ENCODE measurements at places on chromosomes 3 and 15.

GRCh38 chr15:35381328-35381727, 164.6 kb downstream of the DPH6 start:
- no peak for DNase-seq

DNA sequence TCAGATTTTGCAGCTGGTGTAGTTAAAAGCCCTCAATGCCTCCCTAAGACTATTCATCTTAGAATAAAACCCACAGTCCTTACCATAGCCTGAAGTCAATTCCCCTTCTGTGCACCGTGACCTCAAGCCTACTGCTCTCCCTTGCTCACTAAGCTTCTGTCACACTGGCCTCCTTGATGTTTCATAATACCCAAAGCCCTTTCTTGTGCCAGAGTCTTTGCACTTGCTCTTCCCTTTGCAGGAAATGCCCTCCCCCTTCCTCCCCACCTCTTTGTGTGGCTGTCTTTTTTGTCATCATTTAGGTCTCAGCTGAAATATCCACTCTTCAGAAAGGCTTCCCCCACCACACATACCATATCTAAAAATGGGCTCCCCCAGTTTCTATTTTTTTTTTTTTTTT, 4.2 kb upstream of the PLEKHO2 start:
- DNase-seq = peak; percentile 75

DNA sequence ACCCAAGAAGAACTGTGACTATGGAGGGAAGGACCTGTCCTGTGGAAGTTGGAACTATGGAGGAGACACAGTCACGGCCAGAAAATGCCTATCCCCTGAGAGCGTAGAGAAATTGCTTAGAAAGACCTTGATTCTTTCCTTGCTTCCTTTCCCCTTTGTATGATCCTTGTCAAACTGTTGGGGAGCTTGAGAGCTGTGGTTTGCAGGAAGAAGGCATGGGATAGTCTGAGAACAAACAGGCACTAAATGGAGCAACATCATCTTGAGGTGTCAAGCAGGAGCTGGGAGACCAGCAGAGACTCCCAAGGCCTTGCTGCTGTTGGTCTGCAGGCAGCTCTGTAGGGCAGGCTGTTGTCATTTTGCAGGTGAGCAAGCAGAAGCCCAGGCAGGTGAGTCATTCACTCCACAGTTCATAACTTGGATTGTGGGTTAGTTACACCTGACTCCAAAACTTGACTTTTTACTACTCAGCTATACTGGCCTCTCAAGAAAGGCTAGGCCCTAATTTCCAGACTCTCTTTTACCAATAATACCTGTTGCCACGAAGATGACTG, 298.9 kb downstream of the LRTM1 start:
- DNase-seq = no peak

GRCh38 chr3:42749753-42750231, 23.3 kb downstream of the CCDC13 start:
- no peak for DNase-seq

GRCh38 chr3:40422861-40423260, 34.3 kb upstream of the RPL14 start:
- DNase-seq = no peak

GRCh38 chr3:14507757-14508504, 32.2 kb downstream of the GRIP2 start:
- no peak for DNase-seq

- DNase-seq = no peak
Observed at GRCh38 chr3:41603807-41604206, 358.1 kb downstream of the ULK4 start.

DNA sequence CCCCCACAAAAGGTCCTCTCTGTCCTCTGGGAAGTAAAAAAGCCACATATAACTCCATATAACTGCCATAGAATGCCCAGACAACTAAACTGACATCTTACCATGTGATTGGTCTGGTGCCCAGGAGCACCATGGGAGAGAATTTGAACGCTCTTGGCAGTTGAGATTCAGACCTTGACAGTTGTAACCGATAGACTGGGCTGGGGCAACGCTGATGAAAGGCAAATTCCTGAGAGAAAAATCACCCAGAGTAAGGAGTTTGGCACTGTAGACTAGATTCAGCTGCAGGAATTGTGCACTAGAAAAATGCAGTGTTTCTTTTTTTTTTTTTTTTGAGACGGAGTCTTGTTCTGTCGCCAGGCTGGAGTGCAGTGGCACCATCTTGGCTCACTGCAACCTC, 240.5 kb downstream of the SOX2 start:
- DNase-seq = no peak

DNA sequence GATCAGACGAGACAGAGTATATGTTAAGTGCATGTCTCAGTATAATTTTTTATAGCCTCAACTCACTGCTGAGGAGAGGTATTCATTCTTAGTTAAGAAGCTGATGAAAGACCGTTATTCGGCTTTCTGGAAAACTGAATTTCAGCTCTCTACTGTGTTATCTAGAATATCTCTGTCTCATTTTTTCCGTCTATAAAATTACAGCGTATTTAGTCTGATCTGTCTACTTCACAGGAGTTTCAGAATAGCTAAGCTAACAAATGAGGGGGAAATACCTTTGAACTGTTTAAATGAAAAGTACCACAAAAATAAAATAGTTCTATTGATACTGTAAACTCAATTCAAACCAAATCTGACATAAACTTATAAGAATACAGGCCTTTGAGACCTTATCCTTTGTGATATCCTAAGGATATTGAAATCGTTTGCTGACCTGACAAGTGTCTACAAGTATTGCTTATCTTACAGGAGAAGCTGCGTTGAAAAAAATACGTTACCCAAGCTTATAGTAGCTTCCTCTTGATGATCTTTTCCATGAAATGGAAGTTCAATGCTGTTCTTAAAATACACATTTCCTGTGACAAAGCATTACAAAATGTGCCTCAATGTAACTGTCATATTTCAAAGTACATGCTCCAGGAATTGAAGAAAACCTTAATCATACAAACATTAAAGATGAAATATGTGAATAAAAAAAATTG, 104.6 kb downstream of the IL1RAP start:
- peak; percentile 97 for DNase-seq

DNA sequence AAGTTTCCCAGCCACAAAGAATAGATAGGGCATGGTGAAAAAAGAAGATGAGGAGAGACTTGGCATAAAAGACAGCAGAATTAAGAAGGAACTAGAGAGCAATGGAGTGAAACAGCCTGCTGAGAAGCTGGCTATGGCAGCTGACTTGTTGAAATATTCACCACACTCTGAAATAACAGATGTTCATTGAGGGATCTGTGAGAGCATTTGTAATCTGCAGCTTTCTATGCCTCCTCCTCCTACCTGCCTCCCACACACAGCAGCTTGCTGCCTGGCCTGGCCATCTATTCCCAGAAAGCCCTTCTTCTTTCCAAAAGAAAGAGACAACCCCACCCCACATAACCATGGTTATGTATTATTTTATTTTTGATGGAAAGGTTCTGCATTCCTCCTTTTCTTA, 303.9 kb downstream of the GAP43 start:
- DNase-seq = no peak

DNA sequence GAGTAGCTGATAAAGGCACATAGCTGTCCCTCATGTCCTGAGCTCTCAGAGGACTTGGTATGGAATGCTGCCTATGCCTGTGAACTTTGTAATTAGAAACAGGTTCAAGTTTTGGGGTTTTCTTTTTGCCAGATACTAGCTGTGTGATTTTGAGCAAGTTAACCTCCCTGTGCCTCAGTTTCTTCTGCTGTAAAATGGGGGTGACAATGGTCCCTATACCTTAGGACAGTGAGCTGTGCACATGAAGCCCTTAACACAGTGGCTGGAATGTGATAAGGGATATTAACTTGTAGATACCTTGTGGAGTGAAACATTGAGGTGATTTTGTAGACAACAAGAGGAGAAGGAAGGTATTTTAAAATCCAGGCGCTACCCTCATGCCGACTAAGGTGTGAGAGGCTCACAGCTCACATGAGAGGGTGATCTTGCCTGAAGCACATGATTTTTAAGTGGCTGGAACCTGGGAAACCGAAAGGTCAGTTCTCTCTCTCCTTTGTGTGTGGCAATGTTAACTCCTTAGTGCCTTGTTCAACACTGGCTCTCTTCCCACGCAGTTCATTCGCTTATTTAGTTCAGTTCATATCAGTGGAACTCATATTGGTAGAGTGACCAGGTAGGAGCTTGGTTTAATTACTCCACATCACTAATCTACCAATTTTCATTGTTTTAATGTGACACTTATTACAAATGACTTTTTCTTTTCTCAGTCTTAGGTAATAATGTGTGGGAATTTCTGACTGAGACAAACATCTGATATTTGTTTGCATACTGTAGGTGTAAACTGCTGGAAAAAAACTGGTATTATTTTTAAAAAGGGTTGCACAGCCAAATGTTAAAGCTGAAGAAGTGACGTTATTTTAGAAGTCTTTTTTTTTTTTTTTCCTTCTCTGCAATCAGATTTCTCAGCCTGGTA, 236.2 kb downstream of the ITPR1 start:
- DNase-seq = no peak

GRCh38 chr15:28936481-28936881, 50.7 kb downstream of the APBA2 start:
- DNase-seq = no peak

GRCh38 chr15:64044300-64045100, 1.8 kb downstream of the DAPK2 start:
- no peak for DNase-seq

GRCh38 chr3:65354880-65355279, 667.1 kb upstream of the ADAMTS9 start:
- DNase-seq = no peak

GRCh38 chr15:27271258-27271657, 300.3 kb downstream of the GABRG3 start:
- DNase-seq = no peak

GRCh38 chr15:88696254-88696653, 57.4 kb downstream of the ISG20 start:
- DNase-seq = no peak

DNA sequence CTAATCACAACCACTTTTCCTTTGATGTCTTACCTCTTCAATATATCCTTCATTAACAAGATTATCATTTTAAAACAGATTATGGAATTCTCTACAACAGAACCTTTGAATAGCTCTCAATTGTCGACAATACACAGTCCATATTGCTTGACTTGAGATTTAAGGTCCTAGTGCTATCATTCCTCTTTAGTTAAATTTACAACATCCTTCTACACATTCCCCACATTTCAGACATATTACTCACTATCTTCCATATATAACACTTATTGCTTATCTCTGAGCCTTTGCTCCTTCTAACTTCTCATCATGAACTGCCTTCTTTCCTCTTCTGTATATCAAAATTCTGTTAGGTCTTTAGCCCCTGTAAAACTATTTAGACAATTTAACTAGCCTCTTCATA, 247.0 kb downstream of the STXBP5L start:
- DNase-seq = no peak

DNA sequence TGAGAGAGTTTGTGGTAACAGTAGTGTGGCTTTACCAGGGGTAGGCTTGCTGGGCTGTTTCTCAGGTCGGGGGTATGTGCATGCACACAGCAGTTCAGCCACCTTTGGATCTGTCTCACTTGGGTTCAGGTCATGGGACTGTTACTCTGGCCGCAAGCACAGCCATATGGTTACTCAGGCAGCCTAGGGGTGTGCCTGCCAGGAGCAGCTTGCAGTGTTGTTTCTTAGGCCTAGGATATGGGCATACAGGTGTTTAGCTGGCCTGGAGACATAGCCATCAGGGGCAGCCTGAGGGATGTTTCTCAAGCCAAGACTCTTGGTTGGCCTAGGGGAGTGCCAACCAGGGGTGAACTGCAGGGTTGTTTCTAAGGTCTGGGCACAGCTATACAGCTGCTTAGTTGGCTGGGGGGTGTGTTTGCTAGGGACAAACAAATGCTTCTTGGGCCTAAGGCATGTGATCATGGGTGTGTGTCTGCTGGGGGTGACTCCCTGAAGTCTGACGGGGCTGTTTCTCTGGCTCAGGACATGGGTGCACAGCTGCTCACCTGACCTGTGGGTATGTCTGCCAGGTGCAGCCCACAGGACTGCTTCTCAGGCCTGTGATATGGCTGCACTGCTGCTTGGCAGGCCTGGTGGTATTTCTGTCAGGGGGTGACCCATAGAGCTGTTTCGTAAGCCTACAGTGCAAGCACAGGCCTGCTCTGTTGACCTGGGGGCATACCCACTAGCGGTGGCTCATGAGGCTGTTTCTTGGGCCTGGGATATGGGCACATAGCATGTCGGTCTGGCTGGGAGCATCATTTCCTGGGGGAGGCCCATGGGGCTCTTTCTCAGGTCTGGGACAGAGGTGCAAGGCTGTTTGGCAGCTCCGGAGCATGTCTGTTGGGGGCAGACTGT, 168.0 kb upstream of the THRB start:
- DNase-seq = no peak

- no peak for DNase-seq
Observed at GRCh38 chr3:140955645-140956044, 14.0 kb downstream of the SLC25A36 start.

DNA sequence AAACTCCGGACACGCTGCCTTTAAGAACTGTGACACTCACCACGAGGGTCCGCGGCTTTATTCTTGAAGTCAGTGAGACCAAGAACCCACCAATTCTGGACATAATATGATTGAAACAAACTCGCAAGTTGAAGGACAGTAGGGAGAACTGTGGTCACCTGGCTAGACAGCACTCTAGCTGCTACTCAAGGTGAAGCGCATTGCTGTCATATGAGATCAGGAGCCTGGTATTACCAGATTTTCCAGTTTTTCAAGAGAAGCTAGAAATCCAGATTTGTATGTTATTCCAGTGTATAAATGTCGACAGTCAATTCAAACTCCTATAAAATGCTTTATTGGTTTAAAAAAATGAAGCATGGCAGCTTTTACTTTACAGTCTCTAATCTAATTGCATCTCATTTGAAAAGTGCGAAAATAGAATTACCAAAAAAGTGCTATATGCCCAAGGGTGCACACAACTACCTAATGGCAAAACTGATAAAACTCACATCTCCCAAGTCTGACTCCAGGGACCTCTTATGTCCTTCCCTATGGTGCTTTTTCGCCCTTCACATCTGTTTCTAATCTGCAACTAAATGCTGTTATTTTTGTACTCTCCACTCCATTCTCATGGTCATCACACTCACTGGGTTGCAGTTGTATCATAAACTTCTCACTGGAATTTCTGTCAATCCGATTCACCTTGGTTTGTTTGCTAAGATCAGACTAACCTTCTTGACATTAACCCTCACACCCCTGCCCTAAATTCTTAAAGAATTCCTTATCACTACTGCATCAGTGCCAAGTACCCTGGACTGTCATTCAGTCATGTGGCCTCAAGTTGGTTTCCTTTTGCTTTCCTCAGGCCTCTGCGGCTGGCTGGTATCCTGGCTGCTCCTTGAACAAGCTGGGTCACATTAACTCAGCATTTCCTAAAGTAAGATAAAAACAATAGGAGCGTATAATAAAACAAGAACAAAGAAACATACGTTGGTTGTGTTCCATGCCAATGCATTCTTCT, 31.5 kb upstream of the ARHGEF26 start:
- DNase-seq = no peak
